DMS79 treated with DMSO at 0.1 percent for 48 hours (cell line): ENCODE measurements at places on chromosomes 16 and 17.

DNA sequence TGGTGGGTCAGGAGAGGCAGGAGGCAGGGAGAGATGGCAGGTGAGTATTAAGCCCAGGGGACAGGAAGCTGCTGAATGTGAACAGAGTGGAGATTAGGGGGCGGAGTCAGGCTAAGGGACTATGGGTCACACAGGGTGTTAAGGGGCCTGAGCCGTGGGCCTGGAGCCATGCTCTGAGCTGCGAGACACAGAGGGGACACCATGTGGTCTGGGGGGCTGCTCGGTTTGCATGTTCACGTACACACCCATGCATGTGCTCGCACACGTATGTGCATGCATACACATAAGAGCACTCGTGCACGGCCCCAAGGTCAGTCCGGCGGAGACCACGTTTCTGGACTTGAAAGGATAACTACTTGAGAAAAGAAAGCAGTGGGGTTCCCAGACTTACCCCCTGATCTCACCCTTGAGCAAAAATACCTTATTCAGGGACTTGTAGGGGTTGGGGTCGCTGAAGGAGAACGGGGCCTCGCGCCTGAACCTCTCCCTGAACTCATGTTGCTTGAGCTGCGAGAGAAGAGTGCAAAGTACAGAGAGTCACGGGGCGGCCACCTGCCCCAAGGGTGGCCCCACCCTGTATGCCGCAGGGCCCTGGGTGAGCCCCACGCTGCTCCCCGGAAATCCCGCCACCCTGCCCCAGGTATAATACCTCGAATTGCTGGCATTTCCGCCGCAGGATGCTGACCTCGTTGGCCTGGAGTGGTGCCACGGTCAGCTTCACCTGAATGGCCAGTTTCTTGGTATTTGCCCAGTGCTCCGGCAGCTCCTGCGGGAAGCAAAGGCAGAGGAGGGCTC is 50.8 kb downstream of the DNAH17 start:
- DNase-seq, result no peak

GRCh38 chr16:56288019-56288418 is 96.7 kb downstream of the GNAO1 start:
- no peak for DNase-seq

DNA sequence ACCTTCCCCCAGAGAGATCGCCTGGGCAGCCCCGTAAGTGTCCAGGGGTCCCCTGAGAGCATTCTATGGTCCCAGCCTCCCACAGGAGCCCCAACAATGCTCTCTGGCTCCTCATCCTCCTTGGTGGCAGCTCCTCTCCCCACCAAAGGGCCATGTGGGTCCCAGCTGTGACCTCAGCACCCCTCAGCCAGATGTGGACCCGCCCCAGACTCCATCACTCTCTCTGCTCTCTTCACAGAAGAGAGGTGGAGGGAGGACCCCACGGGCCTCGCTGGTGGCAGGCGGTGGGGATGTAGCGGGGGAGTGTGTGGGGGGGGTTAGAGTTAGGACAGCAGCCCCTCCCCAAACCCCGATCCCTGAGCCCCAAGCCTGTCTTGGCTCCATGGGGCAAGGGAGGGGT is 41.0 kb downstream of the SOCS3 start:
- no peak for DNase-seq

GRCh38 chr17:38742411-38743308 is 5.5 kb downstream of the PCGF2 start:
- peak; percentile 79 for DNase-seq

DNA sequence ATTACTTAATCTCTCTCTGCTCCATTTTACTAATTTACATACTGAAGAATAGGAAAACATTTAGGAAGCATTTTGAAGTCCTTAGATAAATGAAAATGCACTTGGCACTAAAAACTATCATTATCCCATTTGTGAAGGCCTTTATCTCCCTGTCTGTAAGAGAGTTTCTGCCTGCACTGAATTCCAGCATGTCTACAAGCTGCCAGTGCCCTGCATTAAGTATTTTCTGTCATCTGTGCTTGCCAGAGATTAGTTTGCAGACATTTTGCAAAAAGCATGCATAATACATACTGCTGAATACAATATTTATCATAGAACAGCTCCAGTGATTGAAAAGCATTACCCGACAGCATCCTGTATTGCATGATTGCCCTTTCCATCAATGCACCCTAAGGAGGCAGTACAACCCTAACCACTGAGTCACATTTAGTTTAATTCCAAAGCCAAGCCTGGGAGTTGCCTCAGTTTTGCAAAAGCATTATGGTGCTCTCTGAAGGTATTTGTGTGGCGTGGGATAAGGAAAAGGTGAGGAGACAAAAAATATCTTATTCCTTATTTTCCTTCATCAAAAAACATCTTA is 280.2 kb upstream of the TOM1L1 start:
- DNase-seq, result no peak

DNA sequence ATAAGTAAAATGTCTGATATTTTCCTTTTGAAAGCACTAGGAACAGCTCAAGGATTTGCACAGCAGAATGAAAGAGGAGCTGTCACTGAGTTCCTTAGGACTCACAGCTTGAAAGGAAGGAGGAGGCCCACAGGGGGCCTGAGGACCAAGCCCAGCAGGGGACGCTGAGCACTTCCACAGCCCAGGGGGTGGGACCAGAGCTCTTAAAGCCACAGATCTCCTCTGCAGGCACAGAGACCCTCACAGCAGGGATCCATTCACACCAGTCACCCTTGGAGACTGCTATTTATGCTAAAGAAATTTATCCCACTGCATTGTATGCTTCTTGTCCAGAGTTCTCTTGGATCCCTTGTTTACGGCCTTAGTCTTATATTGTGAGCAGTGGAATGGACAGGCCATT is 253.3 kb downstream of the STX8 start:
- no peak for DNase-seq

DNA sequence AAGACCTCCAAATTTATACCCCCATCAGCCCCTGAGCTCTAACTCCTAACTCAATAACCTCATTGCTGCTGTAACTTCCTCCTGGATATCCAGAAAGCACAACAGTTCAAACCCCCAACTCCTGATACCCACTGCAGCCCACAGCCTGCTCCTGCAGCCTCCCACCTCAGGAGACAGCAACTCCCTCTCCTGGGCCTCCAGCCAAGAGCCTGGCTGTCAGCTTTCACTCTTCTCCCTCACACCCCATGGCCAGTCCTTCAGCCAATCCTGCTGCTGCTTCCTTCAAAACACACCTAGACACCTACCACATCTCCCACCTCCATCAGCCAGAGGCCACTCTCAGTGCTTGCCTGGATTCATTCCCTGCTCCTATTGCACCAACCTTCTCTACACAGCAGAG is 5.4 kb downstream of the GINS2 start:
- DNase-seq, result peak; percentile 9

GRCh38 chr17:1134634-1135324 is 45.0 kb downstream of the ABR start:
- DNase-seq, result no peak

GRCh38 chr17:76635659-76636360 is 7.7 kb downstream of the ST6GALNAC1 start:
- DNase-seq, result no peak

- DNase-seq, result peak; percentile 61
Observed at GRCh38 chr17:7403043-7403726, 712 bp downstream of the TMEM256 start.

GRCh38 chr16:83515395-83515794 is 292.4 kb upstream of the HSBP1 start:
- no peak for DNase-seq

GRCh38 chr17:22484826-22485225 is 792.5 kb downstream of the KCNJ18 start:
- no peak for DNase-seq

GRCh38 chr16:14523632-14524031 is 106.4 kb downstream of the PARN start:
- no peak for DNase-seq

DNA sequence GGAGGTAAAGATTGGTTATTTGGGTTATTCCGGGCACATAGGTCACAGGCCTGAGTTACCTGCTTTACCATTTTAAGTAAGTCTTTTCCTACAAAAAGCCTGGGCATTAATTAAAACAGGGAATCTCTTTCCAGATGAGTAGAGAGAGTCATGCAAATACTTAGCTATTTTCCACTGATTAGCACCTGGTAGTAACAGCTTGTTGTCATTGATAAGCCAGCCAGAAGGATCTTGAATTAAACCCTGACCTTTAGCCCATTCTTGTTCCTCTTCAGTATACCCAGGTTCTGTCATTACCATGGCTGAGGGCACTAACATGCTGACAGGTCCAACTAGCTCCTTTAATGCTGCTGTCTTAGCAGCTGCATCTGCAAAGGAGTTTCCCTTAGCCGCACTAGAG is 44.4 kb upstream of the ARL4D start:
- DNase-seq, result no peak

- DNase-seq, result peak; percentile 14
Observed at GRCh38 chr17:81722184-81723120, 10.4 kb downstream of the SLC25A10 start.

- no peak for DNase-seq
Observed at GRCh38 chr16:12398029-12398682, 405.5 kb downstream of the CPPED1 start.

GRCh38 chr17:77854759-77855745 is 103.5 kb upstream of the TNRC6C start:
- DNase-seq, result no peak

GRCh38 chr17:864315-864714 is 82.2 kb downstream of the MRM3 start:
- DNase-seq, result no peak

DNA sequence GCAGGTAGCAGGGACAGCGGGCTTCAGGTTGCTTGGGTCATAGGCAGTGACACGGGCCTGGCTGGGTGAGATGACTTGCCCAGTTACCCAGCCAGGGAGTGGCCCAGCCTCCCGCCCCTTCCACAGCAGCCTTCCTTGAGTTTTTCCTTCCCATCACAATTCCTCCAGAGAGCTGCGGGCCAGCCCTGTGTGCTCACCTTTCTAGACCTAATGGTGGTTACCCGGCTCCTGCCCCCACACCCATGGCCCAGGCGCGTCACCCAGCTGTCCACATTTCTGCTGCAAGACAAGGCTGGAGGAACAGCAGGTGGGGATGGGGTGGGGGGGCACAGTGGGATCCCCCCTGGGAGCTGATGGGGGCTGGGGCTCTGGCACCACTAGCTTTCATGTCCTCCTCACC is 203.2 kb downstream of the NTN1 start:
- DNase-seq, result no peak

DNA sequence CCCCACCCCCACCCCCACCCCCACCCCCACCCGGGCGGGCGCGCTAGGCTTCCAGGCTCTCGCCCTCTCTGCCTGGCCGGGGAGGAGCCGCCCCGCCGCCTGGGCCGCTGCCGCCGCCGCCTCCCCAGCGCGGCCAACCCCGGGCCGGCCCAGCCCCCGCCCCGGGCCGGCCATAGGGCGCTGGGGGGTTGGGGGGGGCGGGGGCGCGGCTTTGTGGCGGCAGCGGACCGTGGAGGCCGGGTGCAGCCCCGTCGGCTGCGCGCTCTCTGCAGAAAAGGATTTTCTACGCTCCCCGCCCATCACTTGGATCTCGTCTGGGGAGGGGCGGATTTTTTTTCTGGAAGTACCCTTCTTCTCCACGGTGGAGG is 230.9 kb downstream of the MRTFB start:
- peak; percentile 12 for DNase-seq

DNA sequence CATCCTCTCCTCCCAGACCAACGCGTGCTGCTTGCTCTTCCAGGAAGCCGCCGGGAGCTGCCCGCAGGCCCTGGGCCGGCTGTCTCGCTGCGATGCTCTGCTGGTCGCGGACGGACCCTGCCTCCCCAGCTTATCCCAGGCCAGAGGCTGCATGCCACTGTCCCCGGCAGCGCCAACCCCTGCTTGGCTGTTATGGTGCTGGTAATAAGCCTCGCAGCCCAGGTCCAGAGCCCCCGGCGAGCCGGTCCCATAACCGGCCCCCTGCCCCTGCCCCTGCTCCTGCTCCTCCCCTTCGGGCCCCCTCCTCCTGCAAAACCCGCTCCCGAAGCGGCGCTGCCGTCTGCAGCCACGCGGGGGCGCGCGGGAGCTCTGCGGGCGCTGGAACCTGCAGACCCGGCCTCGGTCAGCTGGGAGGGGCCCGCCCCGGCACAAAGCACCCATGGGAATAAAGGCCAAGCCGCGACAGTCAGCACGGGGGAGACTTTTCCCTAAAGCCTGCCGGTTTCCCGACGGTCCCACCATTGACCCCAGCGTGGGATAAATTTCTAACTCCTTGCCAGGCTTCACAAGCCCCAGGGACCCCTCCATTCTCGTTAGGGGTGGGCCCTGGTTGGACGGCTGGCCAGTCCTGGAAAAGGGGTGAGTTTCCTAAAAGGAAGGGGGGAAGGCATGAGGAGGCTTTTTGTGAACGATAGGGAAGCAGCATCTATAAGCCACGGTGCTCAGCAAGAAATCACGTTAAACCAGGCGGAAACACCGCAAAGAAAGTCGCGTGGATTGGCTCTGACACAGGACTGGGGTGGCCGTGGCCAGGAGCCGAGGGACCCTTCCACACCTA is 11.2 kb downstream of the ENPP7 start:
- peak; percentile 50 for DNase-seq

- no peak for DNase-seq
Observed at GRCh38 chr16:6977291-6977690, 355.4 kb upstream of the RBFOX1 start.

- DNase-seq, result peak; percentile 51
Observed at GRCh38 chr17:4950075-4950745, 709 bp upstream of the ENO3 start.

DNA sequence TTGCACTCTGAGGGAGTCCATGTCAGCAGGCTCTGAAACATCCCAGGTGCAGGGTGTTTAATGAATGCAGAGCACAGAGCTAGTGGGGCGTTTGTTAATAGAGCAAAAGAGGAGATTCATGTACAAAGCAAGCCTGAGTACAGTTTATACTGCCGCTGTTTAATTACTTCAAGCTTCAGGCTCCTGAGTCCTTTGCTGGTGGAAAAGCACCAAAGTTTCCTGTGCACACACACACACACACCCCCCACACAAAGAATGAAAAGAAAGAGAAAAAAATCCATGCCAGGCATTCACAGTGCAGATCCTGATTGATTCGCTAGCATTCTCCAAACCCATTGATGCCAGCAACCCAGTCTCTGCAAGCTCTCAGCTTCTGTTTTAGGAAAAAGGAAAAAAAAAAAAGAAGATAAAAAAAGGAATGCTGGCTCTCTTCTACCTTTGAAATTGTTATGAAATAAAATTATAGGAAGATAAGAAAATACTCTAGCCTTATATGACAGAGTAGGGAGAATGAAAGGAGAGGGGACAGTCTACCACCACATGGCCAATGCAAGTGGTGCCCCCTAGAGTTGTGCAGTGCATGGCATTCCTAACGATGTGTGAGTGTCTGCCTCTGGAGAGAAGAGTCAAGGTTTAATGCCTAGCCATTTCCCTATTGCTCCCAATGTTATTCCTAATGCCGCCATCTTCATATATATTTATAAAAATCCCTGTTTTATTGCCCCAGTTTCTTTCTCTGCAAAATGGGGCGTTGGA is 216.5 kb downstream of the TMEM114 start:
- no peak for DNase-seq

DNA sequence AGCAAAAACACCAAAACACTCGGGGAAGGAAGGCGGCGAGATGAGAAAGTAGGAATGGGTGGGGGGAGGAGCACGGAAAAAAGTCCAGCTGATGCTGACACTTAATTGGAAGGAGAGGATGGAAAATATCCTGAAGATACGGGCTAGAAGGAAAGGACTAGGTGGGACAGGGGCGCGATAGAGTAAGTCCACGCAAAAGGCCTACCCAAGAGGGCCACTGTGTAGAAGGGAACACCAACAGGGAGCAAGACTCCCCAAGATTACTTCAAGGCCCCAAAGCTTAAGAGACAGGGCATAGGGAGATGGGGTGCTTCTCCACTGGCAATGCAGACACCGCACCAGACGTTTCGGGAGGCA is 736 bp downstream of the APPBP2 start:
- DNase-seq, result no peak
